ENCODE measurements at places on chromosomes 5 and 9. TPM values are rescaled to one million over a fixed set of nuclear protein-coding genes. Genes with fewer than 3 reads are reported as not detected.

GRCh38 chr9:106104887-106105286, 410.5 kb downstream of the TMEM38B start:
- DNase-seq, result no peak

- DNase-seq, result no peak
These were observed 67.8 kb downstream of the RALGPS1 start for GRCh38 chr9:126982215-126983002.

DNA sequence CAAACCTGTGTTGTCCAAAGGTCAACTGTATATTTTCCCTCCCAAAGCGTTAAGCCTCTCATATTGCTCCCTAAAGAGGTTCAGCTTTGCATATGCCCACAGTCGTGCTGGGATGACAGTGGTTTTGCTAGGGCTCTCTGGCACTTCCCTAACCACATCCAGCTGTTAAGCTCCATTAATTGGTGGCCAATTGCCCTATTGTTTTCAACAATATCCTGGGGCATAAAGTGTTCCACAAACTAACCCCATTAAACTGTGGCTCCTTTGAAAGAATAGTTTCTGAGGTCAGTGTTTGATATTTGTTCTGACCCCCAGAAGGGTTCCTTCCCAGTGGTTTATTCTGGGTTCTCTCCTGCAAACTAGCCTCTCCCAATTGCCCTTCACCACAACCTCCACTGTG, 194.5 kb downstream of the HSD17B3 start:
- no peak for DNase-seq

DNA sequence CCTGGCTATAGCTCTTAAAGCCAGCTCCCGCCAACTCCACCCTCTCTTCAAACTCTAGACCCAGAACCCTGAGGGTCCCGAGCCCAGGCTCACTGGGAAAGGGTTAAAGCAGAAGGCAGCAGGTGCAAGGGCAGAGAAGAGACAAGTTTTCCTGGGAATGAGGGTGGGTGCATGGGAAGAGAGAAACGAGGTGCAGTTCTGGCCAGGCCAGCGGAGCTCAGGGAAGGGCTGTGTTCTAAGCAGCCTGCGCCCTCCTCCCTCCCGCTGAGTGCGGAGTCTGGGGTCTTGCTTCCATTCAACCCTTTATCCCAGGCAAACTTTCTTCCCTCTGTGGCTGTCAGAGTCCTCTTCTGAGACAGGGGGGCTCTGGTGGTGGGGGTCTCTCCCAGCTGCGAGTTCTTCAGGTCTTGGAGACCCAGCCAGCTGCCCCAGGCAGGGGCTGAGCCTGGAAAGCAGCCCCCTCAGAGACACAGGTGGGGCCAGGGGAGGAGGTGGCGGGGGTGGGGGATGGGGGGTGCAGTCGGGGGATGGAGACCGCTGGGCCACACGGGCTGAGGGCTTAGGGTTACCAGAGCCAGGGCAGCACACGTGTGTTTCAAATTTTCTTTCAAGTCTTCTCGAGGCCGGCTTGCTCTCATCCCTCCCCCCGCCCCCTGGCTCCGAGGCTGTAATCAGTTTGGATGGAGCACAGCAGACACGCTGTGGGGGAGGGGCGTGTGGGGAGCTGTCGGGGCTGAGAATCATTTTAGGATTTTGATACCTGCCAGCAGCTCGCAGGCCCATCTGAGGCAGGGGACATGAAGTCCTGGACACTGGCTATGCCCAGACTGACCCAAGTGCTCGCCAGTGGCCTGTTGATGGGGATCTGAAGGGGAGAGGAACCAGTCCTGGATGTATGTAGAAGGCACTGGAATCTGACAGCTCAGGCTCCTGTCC, 169.6 kb upstream of the SMIM23 start:
- DNase-seq, result no peak

DNA sequence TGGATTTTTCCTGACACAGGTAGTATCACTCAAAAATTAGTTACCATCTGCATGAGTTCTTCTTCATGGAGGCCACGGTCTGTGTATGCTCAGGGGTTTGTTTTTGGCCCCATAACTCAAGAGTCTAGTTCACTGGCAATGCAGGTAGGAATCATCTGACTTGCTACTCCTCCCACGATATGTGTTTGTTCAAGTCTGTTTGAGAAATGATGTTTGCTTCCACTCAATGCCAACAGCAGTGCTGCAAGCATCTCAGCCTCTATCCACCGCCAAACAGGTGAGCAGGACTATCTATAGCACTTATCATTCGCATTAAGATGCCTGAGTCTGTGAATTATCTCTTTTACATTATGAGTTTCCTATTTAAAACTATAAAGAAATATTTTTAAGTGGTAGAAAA, 264.8 kb upstream of the PTGER4 start:
- DNase-seq, result no peak

- no peak for DNase-seq
These were observed 215.7 kb downstream of the ICE1 start for GRCh38 chr5:5638211-5638610.

GRCh38 chr5:102523541-102524175, 24.9 kb upstream of the SLCO6A1 start:
- DNase-seq, result no peak

DNA sequence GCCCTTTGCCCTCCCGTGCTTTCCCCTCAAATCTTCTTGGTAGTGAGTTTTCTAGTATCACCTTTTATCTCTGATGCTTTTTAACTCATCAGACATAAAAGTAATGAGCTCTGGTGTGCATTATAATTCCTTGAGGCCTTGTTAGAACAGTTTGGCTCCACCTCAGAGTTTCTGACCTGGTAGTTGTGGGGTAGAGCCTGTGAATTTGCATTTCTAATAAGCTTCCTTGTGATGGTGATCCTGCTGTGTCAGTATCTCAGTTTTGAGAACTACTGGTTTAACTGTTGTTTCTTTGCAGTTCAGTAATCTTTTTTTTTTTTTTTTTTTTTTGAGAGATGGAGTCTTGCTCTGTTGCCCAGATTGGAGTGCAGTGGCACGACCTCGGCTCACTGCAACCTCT, 31.1 kb downstream of the UBE2D2 start:
- no peak for DNase-seq

GRCh38 chr5:151224372-151224771, 480 bp upstream of the CCDC69 start:
- DNase-seq, result peak; percentile 3

DNA sequence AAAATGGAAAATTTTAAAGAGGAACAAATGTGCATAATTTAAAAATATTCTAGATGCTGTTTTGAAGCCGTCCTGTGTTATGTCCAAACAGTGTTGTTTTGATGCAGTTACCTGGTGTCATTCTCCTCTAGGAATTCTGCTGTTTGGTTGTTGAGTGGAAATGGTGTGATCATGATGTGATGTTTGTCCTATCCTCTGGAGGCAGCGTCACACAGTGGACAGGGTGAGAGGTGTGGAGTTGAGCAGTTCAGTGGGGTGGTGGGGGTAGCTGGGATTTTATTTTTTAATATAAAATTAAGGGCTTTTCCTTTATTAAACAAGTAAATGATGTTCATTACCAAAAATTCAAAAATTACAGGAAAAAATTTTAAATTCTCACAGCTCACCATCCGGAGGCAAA, 31.2 kb downstream of the PRDM6 start:
- DNase-seq, result no peak

- no peak for DNase-seq
These were observed 299.3 kb downstream of the ANXA1 start for GRCh38 chr9:73451003-73451402.

GRCh38 chr5:43338862-43339261, 25.6 kb upstream of the HMGCS1 start:
- no peak for DNase-seq

DNA sequence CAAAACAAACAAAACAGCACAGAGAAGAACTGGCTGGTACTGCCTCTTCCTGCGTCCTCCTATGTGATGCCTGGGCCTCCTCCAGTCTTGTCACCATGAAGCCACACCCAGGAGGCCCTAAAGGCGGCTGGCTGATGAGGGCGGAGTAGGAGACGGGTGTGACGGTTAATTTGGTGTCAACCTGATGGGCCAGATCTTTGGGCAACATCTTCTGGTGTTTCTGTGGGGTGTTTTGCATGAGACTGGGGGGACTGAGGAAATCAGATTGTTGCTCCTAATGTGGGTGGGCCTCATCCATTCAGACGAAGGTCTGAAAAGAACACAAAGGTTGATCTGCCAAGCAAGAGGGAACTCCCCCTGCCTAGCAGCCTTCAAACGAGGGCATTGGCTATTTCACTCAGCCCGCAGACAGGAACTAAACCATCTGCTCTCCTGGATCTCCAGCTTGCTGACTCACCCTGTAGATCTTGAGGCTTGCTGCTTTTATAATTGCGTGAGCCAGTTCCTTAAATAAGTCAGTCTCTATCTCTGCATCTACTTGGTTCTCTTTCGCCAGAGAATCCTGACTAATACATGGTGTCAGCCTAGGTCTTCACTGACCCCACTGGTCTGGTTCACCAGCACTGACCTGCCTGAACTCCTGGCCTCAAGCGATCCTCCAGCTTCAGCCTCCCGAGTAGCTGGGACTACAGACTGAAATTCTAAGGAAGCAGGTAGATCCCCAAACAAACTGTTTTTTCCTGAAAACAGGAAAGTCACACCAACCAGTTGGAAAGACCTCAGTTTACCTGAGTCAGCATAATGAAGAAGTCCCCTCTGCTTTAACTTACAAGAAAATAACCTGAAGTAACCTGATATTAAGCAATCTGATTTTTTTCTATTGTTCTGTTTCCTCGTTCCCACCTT, 12.8 kb upstream of the ZFP62 start:
- peak; percentile 45 for DNase-seq

DNA sequence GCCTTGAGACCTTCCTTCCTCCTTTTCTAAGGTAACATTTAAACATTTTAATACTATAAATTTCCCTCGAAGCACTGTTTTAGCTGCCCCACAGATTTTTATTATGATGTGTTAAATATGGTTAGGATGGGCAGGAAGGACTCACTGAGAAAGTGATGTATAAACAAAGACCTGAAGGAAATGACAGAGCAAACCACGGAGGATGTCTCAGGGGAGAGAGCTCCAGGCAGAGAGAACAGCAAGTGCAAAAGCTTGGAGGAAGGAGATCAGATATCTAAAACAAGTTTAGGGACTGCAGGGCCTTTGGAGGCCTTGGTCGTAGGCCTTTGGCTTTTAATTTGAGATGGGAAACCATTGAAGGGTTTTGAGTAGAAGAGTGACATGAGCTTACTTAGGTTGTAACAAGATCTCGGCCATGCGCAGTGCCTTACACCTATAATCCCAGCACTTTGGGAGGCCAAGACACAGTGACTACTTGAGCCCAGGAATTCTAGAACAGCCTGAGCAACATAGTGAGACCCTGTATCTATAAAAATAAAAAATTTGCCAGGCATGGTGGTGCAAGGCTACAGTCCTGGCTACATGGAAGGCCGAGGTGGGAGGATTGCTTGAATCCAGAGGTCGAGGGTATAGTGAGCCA, 35.5 kb upstream of the LRRTM2 start:
- DNase-seq, result no peak

- DNase-seq, result no peak
These were observed 22.5 kb downstream of the PAX5 start for GRCh38 chr9:37011530-37011929.

DNA sequence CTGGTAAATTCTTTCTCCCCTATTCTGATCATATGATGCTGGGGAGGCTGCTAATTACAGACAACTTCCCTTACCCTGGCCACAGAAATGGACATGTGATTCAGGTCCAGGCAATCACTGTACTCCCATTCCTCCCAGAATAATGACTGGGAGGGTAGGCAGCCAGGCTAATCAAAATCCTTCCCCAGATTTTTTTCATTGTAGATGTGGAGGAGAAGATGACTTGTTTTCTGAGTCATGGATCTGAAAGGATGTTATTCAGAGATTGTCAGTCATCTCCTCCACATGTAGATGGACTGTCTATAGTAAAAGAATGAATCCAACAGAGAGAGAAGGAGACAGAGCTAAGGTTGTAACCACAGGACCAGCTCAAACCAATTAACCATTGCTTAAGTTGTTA, 123.9 kb upstream of the PUM3 start:
- no peak for DNase-seq

GRCh38 chr5:62152394-62153087, 153.5 kb upstream of the KIF2A start:
- no peak for DNase-seq

GRCh38 chr5:76920491-76920890, 32.4 kb upstream of the CRHBP start:
- no peak for DNase-seq

GRCh38 chr5:17276445-17276844, 59.0 kb downstream of the BASP1 start:
- DNase-seq, result no peak

DNA sequence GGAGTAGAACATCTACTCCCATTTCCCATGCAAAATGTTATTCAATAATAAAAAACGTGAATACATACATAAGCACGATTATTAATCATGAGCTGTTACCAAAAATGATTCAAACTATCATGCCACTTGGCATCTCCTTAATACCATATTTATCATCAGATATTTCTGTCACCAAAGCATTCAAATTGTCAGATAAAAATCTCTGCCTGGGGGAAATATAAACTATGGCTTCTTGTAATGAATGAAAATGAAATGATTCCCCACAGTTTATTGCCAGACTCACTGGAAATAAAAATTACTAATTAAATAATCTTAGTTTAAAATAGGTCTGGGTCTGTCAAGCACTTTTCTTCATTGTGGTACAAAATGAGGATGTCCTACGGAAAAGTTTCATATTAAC, 265.4 kb downstream of the EDIL3 start:
- DNase-seq, result no peak

- no peak for DNase-seq
These were observed 233.7 kb downstream of the SPOCK1 start for GRCh38 chr5:137265457-137265856.

DNA sequence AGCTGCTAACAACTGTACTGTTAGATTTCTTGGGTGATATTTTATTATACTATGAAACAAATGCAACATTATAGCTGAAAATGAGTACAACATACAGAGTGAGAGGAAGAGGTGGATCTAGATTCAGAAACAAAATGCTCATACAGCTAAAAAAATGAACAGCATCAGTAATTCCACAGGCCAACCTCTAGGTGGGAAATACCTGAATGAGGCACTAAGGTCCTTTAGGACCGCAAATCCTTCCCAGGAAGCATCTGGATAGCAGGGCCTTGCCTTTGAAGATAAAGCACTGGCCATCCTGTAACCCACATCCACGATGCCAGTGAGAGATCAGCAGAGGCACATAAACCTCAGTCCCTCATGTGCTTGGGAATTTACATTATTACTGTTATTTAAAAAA, 310.8 kb downstream of the YTHDC2 start:
- DNase-seq, result no peak

DNA sequence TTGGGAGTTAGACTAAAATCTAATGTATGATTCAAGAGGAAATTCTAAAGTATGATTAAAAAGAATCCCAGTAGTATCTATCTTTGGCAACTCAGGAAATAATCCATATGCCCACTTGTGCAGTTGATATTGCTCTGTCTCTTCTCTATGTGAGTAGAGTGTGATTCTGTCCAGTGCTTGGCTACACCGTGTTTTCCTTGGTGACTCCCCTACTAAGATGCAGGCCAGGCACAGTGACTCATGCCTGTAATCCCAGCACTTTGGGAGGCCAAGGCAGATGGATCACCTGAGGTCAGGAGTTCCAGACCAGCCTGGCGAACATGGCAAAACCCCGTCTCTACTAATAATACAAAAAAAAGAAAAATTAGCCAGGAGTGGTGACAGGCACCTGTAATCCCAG, 495.4 kb downstream of the MAT2B start:
- DNase-seq, result no peak

Gene ANKRD31
- total RNA-seq, result 0.16 TPM

Gene OGN
- 0.28 TPM for total RNA-seq

Gene CYLC2
- total RNA-seq, result not detected

Gene SPATA31D4
- total RNA-seq, result not detected

Gene ARL10
- 3.1 TPM for total RNA-seq

Gene ACOT12
- total RNA-seq, result not detected

Gene PIP5K1B
- total RNA-seq, result 6.1 TPM

Gene PCDHB12
- total RNA-seq, result 1.3 TPM

Gene FOXD4L5
- 0.32 TPM for total RNA-seq

Gene TNC
- 0.88 TPM for total RNA-seq

Gene PTGES
- total RNA-seq, result 1.2 TPM

Gene KCNN2
- total RNA-seq, result 2.7 TPM
